ENCODE measurements at places on chromosomes 2 and 18. TPM values are rescaled to one million over a fixed set of nuclear protein-coding genes. Genes with fewer than 3 reads are reported as not detected.

The RGPD3 gene
- total RNA-seq: 0.08 TPM

- no peak for DNase-seq
Observed at GRCh38 chr2:180412219-180412618, 405.1 kb upstream of the CWC22 start.

The BBS5 gene
- 8.2 TPM for total RNA-seq

The GALR1 gene
- 0.08 TPM for total RNA-seq

DNA sequence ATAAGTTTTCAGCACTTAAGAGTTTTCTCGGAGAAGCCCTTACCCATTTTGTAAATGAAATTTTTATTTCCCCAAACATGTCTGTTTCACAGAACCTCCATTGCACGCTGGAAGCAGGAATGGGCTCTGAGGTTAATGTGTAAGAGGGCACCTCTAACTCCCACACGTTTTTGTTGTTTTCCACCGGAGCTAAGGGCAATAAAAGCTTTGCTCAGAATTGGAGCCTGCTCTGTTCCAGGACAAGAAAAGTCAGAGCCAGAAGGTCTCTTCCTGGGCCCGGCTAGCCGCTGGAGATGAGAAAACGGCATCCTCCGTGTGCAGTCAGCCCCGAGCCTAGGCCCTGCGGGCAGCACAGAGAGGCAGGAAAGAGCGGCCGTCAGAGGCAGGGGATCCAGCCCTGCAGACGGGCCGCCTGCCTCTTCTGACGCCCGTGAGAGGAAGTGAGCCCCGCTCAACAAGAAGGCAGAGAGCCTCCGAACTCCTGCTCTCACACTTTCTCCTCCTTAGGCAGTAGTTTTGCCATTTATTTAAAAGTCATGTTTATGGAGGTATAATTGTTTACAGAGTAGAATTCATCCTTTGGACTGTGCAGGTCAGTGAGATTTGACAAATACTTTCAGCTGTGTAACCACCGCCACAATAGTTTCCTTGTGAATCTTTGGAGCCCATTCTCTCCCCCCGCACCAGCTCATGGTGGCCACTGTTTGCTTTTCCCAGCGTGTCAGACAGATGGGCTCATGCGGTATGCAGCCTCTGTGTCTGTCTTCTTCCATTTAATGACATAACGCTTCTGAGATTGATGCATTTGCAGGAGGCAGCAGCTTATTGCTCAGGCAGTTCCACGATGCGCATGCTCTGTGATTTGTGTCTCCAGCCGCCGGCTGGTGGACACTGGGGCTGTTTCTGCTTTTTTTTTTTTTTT lies 117.3 kb downstream of the GALR1 start:
- DNase-seq: no peak

DNA sequence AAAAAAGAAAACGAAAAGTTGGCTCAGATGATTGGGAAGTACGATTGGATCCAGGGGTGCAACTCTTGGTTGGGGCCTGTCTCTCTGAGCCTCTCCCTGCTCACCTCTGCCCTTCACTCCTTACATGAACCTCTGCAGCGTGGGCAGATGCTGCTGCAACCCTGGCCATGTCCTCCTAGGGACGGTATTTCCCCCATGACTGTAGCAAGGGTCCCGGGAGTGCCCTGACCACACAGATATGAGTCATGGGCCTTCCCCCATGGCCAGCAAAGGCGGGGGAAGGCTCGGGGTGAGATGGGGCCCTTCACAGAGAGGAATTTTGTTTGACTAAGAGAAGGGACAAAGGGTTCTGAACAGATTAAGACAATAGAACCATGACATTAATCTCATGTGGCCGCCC lies 129.0 kb downstream of the NCK2 start:
- DNase-seq: no peak

The ABCB11 gene
- 0.03 TPM for total RNA-seq

DNA sequence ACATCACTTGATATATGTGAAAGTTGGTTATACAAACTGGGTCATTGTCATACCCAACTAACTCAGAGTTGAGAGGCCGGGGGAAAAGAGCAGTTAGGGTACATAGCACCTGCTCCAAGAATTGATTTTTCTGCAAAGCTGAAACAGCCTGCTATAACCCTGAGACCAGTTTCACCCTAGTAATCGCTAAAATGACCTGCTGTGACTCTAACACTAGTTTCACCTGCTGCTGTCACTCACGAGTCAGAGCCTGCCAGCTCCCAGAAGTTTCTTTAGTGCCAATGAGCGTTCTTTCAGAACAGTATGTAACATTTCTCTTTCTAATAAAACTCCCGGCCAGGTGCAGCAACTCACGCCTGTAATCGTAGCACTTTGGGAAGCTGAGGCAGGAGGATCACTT lies 28.0 kb downstream of the SRSF7 start:
- DNase-seq: no peak

The RASGRP3 gene
- 49.4 TPM for total RNA-seq

The DCDC2C gene
- total RNA-seq: not detected

DNA sequence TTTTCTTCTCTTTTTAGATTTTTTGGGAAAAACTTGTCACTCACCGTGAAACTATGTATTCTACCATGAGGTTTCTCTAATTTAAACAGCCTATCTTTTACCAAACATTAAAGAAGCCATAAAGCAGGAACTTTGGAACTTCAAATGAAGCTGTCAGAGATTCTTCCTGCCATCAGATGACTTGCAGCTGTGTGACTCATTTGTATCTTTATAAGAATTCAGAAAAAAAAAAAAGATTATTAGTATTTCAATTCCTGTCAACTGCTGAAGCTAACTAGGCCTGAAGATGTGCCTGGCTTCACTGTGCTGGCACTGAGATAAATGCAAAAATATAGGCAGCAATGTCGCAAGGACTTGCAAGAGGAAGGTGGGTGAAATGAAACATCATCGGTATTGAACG lies 1399.1 kb upstream of the PIK3C3 start:
- DNase-seq: no peak

The ADD2 gene
- 1.6 TPM for total RNA-seq

DNA sequence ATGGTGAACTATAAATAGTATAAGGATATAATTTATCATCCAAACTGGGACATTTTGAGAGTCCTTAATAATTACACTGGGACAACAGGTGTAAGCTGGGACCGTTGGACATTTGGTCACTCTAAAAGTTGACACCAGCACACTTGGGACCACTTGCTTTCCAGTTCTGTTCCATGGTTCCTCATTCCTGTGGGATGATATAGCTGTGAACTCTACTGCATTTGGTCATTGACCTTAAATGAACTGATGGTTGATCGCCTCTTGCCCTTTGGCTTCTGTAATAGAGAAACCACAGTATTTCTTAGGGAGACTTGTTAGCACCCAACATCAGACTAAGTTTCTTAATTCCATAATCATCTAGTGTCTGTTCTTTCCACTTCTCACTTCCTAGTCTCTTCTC lies 46.7 kb downstream of the EML6 start:
- no peak for DNase-seq

- no peak for DNase-seq
Observed at GRCh38 chr18:22542406-22542835, 124.7 kb upstream of the CTAGE1 start.

- DNase-seq: no peak
Observed at GRCh38 chr2:198715302-198715835, 742.4 kb downstream of the SATB2 start.

- DNase-seq: peak; percentile 62
Observed at GRCh38 chr2:121254748-121255147, 30.3 kb downstream of the TFCP2L1 start.

DNA sequence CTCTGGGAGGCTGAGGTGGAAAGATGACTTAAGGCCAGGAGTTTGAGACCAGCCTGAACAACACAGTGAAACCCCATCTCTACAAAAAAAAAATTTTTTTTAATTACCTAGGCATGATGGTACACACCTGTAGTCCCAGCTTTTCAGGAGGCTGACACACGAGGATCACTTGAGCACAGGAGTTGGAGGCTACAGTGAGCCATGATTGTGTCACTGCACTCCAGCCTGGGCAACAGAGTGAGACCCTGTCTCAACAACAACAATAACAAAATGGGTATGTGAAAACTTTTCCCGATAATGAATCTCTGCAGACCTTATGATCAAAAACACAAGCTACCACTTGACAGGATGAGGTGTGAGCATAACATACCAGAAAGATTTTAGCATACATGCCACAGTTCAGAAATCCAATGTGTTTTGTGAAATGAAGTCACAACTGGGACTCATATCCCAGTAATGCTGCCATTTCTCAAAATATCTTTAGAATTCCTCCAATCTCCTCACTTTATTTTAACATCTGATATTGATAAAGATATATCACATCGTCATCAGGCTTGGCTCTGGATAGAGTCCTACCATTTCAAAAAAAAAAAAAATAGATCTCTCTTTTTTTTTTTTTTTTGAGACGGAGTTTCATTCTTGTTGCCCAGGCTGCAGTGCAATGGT lies 74.0 kb upstream of the PELI1 start:
- DNase-seq: no peak

DNA sequence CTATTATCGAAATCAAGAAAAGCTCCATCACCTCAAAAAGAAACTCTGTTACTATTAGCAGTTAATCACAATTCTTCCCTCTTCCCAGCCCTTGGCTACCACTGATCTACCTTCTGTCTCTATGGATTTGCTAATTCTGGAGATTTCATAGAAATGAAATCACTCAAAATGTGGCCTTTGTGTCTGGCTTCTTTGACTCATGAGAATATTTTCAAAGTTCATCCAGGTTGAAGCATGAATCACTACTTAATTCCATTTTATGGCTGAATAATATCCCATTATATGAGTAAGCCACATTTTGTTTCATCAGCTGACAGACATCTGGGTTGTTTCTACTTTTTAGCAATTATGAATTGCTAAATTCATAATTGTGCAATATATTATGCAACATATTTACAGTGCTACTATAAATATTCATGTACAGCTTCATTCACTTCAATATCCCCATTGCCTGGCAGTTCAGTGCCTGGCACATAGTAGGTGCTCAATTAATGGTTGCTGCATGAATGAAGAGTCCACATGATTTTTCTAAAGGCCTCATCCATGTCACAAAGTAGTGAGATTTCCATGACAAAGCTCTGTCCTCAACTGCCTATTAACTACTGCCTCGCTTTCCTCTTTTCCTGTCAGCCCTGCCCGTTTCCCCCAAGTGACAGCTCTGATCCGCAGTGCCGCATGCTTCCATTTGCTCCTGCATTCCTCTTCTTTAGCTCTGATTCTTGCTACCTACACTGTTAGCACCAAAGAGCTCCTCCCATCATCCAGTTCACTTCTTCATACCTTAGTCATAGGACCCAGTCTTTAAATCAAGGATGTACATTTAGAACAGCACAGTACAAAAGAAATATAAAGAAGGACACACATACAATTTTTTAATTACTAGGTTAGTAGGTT lies 32.8 kb downstream of the CCDC93 start:
- no peak for DNase-seq

DNA sequence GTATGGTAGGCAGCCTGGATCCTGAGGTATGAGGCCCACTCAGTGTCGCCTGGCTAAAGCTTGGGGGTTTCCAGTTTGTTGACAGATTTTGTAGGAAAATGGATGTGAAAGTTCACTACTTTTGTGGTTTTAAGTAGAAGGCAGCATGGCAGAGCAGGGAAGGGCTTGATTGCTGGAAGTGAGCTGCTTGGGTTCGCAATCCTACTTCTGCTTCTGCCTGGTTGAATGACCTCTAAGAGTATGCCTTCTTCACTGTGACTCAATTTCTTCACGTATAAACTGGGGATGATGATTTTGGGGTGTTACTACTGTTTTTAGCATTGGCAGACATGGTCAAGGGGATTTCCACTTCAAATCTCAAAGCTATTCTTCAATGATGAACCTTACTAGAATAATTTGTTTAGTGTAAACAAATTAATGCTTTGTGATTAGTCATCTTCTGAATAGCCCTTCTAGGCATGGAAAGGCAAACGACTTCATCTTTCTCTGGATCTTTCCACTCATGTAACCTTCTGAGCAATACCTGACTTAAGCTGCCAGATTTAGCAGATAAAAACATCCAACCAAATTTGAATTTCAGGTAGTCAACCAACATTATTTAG lies 13.2 kb downstream of the BMP10 start:
- no peak for DNase-seq

DNA sequence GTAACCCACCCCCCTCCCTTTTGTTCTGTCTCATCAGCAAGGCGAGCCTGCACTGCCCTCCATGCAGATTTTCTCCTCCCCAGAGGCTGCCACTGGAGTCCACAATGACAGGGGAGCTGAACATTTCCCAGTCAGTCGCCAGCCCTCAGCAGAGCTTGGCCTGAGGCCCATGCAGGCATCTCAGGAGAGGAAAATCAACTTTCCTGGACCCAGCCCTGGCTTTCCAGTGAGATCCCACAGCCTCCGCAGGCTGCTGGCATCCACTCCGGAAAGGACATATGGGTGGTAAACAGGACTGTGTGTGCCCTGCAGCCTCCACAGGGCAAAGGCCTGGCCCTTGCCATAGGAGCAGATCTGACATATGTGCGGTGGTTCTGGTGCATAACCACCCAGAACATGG lies 253.8 kb downstream of the TNS1 start:
- no peak for DNase-seq

GRCh38 chr2:194745557-194746146 lies 911.4 kb upstream of the SLC39A10 start:
- DNase-seq: no peak

The PARD3B gene
- total RNA-seq: 9.5 TPM

DNA sequence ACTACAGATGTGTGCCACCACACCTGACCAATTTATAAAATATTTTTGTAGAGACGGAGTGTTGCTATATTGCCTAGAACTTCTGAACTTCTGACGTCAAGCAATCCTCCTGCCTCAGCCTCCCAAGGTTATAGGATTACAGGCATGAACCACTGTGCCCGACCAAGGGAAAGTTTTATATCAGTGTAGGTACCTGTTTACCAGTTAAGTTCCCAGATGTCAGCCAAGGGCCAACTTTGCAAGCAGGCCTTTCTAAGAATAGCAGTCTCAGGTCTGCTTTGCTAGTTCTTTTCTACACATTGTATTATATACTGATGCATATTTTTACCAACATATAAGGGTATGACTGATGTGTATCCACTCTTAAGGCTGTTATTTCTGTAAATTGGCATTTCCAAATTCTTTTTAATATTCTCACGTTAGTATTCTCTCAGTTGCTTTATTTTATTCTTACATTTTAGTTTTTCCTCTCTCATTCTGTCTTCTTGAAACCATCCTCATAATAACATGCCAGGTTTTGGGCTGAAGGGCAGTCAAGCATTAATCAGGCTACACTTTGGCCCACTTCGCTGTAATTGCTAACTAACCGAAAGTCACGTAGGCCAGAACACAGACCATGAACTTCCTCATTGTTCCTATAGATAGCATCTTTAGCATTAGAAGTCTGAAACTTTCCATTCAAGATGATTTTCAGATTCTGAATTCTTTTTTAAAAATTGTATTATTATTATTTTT lies 25.0 kb upstream of the CXXC1 start:
- DNase-seq: no peak

GRCh38 chr2:85167479-85167878 lies 34.3 kb downstream of the TCF7L1 start:
- peak; percentile 15 for DNase-seq

Measured in cardiac septum (tissue), 1 donor.